ENCODE measurements at places on chromosomes 16 and 17.

- no peak for DNase-seq
Observed at GRCh38 chr16:4572715-4573114, 16.6 kb downstream of the C16orf96 start.

GRCh38 chr17:76685366-76685765, 25.4 kb downstream of the MXRA7 start:
- no peak for DNase-seq

DNA sequence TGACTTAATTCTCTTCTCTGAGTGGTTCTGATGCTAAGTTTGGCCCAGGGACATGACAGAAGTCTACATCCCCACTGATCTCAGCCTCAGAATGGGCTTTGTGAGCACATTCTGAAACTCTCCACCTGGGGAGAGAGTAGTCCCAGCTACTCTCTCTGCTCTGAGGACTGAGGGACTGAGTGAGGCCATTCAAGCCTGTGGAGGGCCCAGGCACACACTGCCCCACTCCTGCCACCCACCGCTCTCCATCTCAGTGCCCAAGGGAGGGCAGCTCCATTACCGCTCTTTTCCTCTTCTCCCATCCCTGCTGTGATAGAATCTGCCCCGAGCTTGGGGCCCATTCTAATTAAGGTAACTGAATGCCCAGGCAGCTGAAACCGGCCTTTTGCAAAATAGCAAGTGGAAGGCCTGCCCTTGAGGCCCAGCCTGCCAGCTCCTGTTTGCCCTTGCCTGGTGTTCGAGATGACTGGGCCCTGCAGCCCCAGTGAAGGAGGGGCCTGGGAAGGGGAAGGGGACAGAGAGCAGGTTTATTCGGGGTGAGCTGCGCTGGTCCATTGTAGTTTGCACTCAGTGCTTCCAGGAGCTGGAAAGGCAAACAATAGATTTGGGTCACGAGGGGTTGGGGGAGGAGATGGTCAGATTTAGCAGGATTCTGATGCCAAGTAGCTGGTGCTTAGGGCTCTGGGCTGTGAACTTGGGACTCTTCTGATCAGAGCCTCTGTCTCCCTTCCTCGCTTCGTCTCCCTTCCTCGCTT, 76.2 kb downstream of the RAB11FIP4 start:
- no peak for DNase-seq

DNA sequence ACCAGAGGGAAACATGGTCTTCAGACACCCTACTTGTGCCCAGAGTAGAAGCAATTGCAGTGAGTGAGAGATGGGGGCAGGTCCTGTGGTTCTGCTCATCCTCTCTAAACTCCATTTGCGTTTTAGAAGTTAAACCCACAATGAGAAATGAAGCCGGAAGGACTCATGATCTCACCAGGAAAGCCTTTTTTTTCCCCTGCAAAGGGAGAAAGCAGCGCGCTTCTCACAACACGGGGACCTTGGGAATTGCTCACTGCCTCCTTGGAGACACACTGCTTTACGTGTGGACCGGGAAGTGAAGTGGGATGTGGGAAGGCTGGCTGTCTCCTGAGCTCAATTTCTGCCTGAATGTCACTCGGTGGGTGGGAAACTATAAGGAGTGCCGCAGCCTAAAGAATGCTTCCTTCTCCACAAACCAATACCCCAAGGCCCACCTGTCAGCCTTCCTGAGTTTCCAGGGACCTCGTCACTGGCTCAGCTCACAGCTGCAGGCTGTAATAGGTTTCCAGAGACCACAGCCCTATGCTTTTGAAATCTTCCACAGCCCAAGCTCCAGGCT, 365.4 kb downstream of the XYLT1 start:
- DNase-seq: no peak

GRCh38 chr16:80045861-80046260, 445.3 kb upstream of the MAF start:
- DNase-seq: no peak

DNA sequence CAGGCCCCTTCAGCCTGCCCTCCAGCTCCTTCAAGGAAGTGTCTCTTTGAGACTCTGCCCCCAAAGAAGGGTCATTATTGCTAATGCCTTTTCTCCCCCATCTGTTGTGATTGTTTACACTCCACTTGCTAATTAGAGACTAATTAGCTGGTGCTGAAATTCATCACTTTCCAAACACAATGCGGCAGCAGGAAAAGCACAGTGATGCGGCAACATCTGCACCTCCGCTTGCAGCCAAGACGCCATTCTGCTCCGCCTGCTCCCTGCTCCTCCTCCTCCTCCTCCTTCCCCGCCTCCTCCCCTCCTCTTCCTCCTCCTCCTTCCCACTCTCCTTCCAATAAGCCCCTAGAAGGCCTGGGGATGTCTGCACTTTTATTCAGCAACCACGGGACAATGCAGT, 110.5 kb downstream of the SDK2 start:
- DNase-seq: no peak

- DNase-seq: peak; percentile 49
Observed at GRCh38 chr17:77455111-77455890, 314.5 kb downstream of the SEC14L1 start.

- DNase-seq: no peak
Observed at GRCh38 chr17:53142890-53143289, 679.8 kb upstream of the KIF2B start.

- no peak for DNase-seq
Observed at GRCh38 chr17:71547904-71548303, 572.9 kb upstream of the SOX9 start.

- no peak for DNase-seq
Observed at GRCh38 chr16:2056681-2057407, 9.1 kb downstream of the TSC2 start.

DNA sequence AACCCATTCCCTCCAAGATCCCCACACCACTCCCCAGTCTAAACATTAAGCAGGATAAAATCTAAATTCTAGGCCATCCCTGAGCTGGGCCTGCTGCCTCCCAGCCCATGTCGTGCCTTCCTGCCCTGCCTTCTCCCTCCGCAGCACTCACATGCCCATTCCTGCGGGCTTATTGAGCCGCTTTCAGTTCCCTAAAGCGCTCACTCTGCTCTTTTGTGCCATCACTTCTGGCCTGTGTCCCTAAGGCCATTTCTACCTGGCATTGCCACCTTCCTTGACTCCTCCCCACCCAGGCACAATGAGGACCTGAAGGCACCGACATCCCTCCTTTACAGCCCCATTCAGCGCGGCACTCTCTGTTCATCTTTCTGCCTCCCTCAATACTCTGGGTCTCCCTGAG, 13.0 kb upstream of the RAB5C start:
- DNase-seq: no peak

GRCh38 chr17:72617557-72617956, 474.9 kb downstream of the SLC39A11 start:
- no peak for DNase-seq

DNA sequence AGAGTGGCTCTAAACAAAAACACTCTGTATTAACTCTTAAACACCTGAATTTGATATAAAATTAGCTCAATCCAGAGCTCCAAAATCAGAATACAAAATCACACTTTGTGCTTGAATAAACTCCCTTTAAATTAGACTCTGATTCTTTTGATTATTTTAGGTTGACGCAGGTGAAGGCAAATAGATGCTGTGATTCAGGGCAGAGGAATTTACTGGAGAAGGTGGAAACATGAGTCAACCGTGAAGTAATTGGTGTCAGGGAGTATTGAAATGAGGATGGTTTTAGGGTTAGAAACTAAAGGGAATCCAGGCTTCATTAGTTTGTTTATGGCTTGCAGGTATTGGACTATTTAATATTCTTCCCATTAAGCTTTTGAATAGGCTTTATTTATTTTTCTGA, 37.1 kb upstream of the TEKT1 start:
- no peak for DNase-seq

GRCh38 chr16:88634994-88635670, 3.2 kb upstream of the IL17C start:
- DNase-seq: no peak

- no peak for DNase-seq
Observed at GRCh38 chr16:76023835-76024234, 253.4 kb upstream of the CNTNAP4 start.

- DNase-seq: no peak
Observed at GRCh38 chr17:77616254-77616731, 342.2 kb upstream of the TNRC6C start.

- DNase-seq: no peak
Observed at GRCh38 chr16:67157892-67158635, 1.6 kb downstream of the TRADD start.

DNA sequence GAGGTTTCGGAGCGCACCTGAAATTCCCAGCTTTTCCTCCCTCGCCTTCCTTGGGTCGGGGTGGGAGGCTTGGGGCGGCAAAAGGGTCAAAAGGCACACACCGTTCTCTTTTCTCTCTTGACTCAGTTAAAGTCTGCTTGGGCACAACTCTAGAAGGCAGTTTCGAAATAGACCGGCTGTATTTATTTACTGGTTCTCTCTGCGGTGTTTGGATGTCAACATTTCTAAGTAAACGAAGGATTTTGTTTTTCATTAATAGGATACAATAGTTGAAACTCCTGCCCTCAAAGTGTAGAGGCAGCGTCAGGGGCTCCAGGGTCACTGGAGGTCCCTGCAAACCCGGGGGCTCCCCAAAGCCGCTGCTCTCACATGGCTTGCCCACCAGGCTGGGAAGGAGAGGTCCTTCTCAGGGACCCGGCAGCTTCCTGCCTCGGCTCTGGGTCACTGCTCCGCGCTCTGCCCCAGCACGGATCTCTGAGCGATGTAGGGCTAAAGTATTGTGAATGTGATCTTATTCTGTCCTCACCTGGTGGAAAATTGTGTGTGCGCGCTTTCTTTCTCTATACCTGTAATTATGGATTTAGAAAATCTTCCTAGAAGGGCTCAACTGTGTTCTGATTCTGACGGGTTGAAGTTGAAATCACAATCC, 952 bp downstream of the BMERB1 start:
- DNase-seq: no peak

- DNase-seq: no peak
Observed at GRCh38 chr16:74903120-74903519, 81.8 kb downstream of the WDR59 start.

DNA sequence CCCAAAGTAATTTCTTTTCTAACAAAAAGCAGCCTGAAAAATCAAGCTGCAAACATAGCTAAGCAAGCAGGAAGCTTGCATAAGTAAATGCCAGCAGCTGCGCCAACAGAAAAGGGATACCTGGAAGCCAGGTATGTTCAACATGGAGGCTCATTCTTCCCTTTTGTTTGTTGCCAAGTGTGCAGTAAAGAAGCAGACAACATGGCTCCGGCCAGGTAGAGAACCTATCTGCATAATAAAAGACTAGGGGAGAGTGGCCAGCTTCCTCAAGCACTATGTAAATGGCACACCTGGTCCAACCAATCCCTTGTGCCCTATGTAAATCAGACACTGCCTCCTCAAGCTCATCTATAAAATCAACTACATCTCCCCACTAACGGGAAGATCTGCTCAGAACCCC, 1407.0 kb downstream of the CDH11 start:
- DNase-seq: no peak

All from stimulated activated CD4-positive, alpha-beta T cell treated with anti-CD3 and anti-CD28 coated beads, Interleukin-4, amount 100 ng/mL, for 24 hours (primary cell).